ENCODE measurements at places on chromosomes 7 and 10.

DNA sequence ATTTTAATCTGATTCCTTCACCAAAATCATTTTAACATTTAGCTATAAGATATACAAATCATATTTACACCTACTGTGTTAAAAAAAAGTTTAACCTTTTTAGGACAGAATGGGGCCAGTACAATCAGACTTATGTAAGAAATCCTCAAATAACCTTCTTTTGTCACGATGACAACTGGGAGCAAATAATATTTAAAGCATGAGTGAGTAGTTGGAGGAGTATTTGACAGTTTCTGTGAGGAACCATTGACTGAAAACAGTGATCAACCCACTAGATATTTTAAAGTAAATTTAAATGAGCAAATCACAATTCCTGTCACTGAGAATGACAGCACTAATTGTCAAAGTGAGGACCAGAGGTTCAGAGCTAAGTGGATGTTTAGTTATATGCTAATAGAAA lies 289.1 kb downstream of the CNTNAP2 start:
- DNase-seq, result no peak

- DNase-seq, result no peak
Observed at GRCh38 chr7:77800158-77800557, 1.6 kb downstream of the PHTF2 start.

DNA sequence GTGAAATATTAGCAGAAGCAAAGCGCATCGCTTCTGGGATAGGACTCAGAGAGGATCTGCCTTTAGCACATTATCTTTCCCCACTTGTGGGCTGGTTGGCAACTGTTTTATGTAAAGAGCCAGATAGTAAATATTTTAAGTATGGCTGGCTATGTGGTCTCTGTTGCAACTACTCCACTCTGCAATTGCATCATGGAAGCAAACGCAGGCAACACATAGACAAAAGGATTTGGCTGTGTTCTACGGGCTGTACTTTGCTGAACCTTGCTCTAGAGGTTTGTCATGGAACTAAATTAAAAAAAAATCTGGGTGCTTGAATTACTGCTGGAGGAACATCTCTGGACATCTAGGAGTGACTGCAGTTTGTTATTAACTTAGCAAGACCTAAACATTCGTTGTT lies 307.8 kb upstream of the TPK1 start:
- no peak for DNase-seq

- DNase-seq, result no peak
Observed at GRCh38 chr7:889391-889790, 13.0 kb downstream of the GET4 start.

- peak; percentile 76 for DNase-seq
Observed at GRCh38 chr7:155796381-155797261, 15.6 kb downstream of the SHH start.

DNA sequence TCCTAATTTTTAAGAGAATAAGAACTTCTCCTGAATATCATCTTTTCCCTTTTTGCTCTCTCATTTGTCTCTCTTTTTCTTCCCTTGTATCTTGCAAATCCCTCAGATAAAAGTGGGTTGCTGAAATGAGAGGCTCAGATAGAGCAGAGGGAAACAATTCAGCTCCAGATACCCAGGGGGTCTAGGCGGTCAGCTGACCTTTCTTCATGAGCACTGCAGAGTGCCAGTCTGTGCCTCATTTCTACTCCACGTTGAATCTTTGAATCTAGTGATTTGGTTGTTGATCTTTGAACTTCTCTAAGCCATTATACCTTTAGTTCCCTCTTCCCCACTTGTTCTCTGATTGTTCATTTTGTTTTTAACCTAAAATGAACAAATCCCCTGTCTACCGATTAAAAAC lies 572.6 kb downstream of the PTPRN2 start:
- no peak for DNase-seq

GRCh38 chr10:97726636-97727178 lies 10.2 kb upstream of the ZFYVE27 start:
- no peak for DNase-seq

DNA sequence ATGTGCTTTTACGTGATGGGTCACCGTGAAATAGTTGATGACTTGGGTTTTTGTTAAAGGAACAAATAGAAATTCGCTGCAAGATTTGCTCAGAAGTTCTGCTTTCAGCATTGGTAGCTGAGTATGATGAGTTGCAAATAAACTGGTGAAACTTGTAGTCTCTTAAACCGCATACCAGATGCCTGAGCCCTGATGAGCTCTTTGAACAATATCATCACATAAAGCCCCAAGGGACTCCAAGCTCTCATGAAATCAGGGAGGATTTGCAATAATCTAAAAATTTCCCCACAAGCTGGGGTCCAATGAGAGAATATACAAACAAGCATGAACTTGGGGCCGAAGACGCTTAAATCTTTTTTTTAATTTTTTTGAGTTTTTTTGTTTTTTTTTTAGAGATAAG lies 312.4 kb downstream of the CALN1 start:
- no peak for DNase-seq

GRCh38 chr10:79063071-79063491 lies 5.7 kb upstream of the ZMIZ1 start:
- DNase-seq, result no peak

DNA sequence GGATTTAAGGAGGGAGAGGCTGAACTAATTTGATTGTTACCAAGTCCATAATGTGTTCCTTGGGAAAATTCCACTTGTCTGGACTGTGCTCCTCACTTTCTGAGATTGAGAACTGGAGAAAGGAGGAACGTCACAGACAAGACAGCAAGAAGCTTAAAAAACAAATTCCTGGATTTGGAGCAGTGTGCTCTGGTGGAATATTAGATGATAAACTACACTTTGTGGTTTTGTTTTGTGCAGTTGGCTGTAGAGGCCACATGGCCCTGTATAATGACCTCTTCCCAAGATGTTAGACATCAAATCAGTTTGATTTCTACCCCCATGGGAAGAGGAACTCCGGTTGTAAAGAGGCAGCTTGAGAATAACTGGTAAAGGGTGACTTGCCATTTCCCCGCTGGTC lies 421.3 kb upstream of the GALNT17 start:
- DNase-seq, result no peak

DNA sequence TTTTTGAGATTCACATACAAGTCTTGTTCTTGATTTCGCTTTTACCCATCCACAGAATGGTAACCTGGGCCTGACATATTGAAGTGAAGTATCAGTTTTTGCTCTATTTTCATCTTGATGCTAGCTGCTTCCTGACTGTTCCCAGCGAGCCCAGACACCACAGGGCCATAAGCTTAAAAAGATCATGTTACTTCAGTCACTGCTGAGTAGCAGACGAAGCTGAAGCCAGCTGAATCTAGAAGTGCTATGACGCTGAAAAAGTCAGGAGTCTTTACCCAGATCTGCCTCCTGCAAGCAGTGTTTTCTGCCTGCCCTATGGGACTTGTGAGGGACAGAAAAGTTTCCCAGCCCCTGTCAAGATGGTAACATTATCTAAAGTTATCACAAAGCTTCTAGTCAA lies 2.7 kb upstream of the PRXL2A start:
- DNase-seq, result no peak

DNA sequence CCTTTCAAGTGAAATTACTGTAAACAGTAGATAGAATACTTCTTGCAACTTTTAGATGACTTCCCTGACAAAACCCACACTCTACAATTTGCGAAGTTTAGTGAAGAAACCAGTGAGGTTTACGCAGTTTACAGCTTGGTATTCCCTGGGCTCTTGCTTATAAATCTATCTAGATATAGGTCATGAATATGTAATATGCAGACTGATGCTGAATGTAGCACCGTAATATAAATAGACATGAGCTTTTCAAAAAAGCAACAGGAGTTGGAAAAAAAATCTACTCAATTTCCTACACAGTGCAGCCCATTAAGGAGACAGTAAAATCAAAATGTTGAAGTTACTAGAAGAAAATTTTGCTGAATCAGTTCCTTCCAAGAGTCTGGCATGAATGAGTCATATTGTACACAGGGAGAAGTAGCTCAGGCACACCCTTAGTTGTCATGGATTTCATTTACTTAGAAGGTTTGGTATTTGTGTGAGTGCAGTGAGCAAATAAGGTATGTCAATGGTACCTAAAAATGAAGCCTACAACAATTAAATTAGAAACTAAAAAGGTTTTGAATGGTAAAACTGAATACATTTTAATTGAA lies 67.7 kb upstream of the NEUROD6 start:
- DNase-seq, result peak; percentile 86

Data from LoVo (cell line).